Stimulated activated CD8-positive, alpha-beta memory T cell treated with anti-CD3 and anti-CD28 coated beads, Interleukin-7, amount 100 ng/mL, for 1 hour (primary cell): ENCODE measurements at places on chromosomes 5 and 9.

- no peak for DNase-seq
Measured at GRCh38 chr9:118650417-118650816, 718.8 kb downstream of the BRINP1 start.

DNA sequence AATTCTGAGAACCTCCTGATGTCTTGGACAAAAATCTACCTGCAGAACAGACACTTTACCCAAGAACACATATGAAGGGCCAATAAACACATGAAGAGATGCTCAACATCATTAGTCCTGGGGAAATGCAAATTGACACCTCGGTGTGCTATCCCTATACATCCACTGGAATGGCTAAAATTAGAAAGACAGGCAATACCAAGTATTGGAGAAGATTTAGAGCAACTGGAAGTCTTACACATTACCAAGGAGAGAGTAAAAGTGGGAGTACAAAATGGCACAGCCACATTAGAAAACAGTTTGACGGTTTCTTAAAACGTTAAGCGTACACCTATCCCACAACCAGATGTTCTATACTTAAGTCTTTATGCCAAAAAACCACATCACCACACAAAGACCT lies 3.3 kb upstream of the TDRD7 start:
- DNase-seq, result no peak

GRCh38 chr9:136533775-136534157 lies 12.1 kb downstream of the NOTCH1 start:
- peak; percentile 60 for DNase-seq

DNA sequence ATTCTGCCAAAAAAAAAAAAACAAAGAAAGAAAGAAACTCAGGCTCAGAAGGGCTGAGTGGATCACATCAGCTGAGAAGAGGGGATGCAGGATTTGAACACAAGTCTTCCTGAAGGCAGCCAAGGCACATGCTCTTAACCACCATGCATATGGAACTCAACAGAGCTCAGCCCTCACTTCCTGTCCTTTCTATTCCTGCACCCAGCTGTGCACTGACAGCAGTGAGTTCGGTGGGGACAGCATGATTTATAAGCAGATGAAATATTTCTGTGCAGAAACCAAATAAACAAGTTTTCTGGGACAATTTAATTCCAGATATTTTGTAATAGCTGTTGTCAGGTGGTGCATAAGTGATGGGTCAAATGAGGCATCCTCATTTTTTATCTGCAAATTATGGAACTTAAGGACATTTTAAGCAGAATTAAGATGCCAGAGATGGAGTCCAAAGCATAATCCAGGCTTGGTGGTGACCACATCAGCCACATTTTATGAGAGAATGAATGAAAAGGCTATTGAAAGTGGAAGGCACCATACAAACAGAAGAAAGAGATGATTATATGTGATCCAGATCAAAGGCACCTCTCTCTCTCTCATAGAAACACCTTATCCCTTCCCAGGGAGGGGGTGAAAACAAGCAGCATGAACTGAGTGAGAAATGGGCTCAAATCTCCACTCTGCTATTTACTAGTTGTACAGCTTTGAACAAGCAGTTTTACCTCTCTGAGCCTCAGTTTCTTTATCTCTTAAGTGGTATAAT lies 303.6 kb upstream of the MSX2 start:
- DNase-seq, result no peak

DNA sequence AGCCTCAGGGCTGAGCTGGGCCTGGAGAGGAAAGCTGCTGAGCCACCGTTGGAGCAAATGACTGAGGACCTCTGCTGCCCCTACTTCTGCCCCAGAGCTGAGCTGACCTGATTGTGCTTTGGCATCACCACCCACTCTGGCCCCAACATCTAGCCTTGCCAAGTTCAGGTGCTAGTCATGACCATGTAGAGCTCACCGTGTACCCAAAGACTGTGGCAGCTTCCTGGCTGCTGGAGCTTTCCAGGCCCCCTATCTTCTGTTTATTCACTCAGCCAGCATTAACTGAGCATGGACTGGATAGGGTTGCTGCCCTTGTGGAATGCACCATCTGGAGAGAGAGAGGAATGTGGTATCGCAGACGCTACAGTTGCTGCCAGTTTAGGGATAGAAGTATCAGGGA lies 49.1 kb downstream of the JADE2 start:
- DNase-seq, result no peak

GRCh38 chr5:156240414-156240813 lies 86.5 kb upstream of the SGCD start:
- DNase-seq, result no peak

- no peak for DNase-seq
Measured at GRCh38 chr5:668283-668995, 24.7 kb downstream of the TPPP start.

DNA sequence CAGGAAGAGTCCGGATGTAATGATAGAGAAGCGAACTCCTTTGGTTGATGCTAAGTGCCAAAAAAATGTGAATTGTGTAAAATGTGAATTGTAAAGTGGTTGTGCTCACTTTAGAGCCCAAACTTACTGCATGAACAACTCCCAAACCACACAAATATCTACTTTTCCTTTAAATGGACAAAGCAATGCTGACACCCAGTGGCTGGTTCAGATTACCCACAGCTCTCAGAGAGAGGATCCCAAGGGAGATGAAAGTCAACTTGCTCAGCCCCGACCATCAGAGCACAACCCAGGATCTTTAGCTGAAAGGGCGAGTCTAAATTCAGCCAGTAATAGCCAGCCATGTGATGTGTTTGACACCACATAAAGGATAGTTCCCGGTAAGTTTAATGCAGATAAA lies 133.7 kb downstream of the NMUR2 start:
- no peak for DNase-seq

DNA sequence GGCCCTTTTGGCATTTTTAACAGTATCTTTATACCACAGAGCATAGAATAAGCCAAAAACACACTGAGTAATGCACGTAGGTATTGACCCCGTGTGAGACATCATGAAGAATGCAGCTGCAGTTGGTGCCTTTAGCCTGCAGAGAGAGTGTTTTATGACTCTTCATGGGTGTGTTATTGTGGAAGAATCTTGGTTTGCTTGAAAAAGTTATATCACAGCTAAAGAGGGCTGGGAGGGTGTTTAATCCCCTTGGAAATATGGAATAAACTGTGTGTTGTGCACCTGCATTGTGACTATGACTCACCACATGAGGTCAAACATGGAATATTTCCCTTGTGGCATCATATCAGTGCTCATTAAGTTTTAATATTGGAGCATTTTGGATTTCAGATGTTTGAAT lies 458.7 kb downstream of the CDH9 start:
- no peak for DNase-seq
